Glomerular endothelial cell (primary cell): ENCODE measurements at places on chromosomes 1 and 21. TPM values are rescaled to one million over a fixed set of nuclear protein-coding genes. Genes with fewer than 3 reads are reported as not detected.

GRCh38 chr1:85363092-85363491, 86.7 kb upstream of the BCL10 start:
- DNase-seq: no peak

DNA sequence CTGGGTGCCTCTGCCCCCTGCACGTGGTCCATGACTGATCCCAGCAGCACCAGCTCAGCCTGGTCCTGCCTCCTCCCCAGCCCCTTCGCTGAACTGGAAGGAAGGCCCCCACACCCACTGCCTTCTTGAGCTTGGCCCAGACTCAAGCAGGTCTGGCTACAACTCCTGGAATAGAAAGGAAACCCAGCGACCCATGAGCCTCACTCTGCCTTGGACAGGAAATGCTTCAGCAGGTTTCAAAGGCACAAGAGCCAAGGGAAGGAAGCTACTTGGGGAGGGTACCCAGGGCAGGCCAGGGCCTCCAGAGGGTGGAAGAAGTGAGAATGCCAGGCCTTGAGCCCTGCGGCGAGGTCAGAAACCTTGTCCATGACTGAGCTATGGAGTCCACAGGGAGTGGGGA, 35.9 kb upstream of the RD3 start:
- DNase-seq: no peak

GRCh38 chr21:41560661-41561158, 52.8 kb upstream of the TMPRSS2 start:
- DNase-seq: no peak

DNA sequence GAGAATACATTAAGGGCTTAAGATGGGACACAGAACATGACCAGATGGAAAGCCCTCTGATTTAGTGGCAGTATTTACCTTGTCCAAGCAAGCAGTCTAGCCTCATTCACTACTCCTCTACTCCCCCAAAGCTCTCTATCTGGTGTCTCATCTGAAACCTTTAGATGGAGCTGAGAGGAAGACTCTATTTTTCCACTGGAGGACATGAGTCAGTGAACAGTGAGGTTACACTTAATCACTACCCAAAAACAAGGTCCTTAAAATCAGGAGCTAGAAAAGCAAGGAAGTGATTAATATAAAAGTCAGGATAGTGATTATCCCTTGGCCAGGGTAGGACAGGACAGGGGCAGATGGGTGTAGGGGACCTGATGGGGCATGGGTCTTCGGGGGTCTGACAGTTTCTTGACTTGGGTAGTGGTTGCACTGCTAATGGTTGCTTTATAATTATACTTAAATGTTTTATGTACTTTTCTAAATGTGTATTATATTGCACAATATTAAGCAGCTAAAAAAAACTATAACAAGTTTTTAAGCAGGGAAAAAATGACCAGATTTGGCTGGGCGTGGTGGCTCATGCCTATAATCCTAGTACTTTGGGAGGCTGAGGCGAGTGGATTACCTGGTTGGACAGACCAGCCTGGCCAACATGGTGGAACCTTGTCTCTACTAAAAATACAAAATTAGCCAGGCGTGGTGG, 3.0 kb downstream of the PTPN22 start:
- no peak for DNase-seq

FAM43B gene
- total RNA-seq: 0.10 and 0.47 TPM in 2 replicates

GRCh38 chr1:97904534-97904933, 16.3 kb downstream of the DPYD start:
- DNase-seq: no peak

GRCh38 chr1:3821004-3821403, 24.7 kb upstream of the LRRC47 start:
- no peak for DNase-seq

DNA sequence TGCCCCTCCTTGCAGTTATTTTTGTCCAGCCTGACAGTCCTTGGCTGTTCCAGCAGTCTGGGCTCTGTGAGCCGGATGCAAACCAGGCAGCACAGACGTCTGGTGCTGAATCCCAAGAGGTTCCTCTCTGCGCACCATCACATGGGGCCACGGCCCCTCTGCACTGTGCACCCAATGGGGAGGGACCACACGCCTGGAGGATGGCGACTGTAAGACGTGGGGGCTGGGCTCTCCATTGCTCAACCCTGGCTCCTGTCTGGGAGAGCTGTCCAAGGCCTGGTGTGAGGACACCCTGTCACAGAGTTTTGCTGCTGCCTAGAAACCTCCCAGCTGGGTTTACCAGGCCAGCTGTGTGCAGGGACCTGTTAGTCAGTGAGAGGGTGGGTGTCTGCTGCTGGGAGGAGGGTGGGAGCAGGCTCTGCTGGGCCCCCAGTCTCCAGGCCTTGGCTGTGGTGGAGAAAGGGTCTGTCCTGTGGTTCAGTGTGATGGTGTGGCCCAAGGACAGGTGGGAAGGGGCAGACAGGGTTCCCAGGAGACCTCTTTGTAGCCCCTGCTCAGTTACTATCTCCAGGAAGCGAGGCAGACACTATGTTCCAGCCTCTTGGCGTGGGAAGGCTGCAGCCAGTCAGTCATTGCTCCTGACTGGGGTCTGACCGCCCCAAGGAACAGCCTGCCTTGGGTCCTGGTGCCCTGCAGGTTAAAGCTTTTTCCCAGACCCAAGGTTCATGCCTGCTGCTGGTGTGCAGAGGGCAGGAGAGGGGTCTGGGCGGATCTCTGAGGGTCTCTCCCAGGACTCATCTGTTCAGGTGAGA, 13.8 kb downstream of the HEYL start:
- DNase-seq: no peak
